Endodermal cell (in vitro differentiated cells): ENCODE measurements at places on chromosomes 1 and 21. TPM values are rescaled to one million over a fixed set of nuclear protein-coding genes. Genes with fewer than 3 reads are reported as not detected.

GRCh38 chr1:209202830-209203532 lies 380.5 kb upstream of the CAMK1G start:
- peak; percentile 60 for DNase-seq

- peak; percentile 78 for DNase-seq
Measured at GRCh38 chr1:17507915-17508314, 31.6 kb upstream of the ARHGEF10L start.

The TENT5C gene
- 1.2 to 3.2 TPM (median 1.4 TPM) in 3 replicates for total RNA-seq

The BEND5 gene
- 5.9 and 6.1 TPM in 2 replicates for total RNA-seq

GRCh38 chr21:32626621-32627196 lies 14.5 kb upstream of the CFAP298 start:
- no peak for DNase-seq

The TNFRSF18 gene
- total RNA-seq: 1.2 and 1.7 TPM in 2 replicates

DNA sequence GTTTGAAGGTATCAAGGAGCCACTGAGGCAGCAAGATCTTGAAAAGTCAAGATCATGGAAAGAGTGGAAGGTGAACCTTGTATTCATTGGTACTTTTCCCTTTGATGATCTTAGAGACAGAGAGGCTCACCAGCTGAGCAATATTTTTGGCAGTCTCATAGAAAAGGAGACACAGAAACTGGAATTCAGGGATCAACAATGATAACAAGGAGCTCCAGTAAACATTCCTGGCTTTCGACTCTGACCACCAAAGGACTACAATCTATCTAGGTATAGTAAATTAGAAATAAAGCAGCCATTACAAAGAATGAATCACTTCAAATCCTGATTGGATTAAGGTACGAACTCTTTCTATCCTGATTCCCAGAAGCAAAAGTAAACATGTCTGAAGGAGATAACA lies 615.4 kb downstream of the KIF26B start:
- no peak for DNase-seq

DNA sequence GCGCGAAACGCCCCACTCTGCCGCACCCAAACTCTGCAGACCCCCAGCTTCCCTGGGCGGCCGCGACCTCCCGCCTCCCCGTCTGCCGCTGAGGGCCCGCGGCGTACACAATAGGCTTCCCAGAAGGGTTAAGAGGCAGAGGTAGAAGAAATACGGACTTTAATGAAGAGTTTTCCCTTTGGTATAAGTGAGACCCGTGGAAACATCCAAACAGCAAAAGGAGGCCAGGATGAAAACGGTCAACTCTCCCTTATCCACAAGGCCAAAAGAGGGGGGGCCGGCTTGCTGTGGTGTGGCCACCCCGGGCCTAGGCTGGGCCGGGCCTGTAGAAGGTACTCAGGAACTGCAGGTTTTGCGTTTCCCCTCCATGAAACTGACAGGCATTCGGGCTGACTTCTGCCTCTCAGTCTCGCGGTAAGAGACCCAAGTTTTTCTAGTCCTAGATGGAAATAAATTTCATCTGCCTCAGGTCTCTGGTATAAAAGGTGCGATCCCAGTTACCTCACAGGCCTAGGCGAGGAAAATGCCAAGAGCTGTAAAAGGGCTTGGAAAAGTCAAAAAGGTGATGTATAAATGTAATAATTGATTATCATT lies 671 bp upstream of the PYGO2 start:
- peak; percentile 81 for DNase-seq

DNA sequence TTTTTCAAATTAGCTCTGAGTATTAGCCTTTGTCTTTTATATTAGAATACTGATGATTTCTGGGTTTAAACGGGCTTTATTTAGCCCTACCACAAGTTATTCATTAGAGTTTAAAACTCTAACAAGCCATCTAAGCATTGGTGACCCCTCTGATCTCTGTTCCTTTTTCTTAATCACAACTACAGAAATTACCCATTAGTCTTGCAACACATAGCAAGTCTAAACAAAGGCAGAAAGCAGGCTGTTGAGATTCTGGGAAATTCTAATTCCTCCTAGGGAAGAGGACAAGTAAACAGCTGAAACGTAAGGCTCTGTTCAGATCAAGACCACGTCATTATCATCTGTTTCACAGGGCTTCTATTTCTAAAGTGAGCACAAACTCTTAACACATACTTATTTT lies 491.2 kb upstream of the ZRANB2 start:
- DNase-seq: no peak

The MGST3 gene
- 133 to 158 TPM (median 147 TPM) in 3 replicates for total RNA-seq

DNA sequence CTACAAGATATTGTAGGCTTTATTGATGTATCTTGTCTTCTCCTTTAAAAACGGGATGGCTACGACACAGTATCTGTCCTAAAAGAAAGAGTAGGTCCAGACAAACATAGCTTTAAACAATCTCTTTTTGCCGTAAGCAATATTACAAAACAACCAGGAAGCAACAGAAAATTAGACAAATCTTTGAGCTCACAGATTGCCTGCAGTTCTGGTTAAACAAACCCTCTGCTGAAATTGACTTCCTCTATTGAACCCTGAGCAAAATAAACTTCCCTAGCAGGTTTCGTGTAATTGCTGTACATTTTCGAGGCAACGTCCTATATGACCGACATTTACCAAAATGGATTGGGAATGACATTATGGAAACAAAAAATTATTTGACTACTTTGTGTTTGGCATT lies 50.6 kb downstream of the CHML start:
- DNase-seq: no peak

The SLC45A1 gene
- total RNA-seq: 0.29 TPM in 1 of 3 replicates, not detected in the others

The S100A14 gene
- total RNA-seq: 45.7 and 53.8 TPM in 2 replicates

DNA sequence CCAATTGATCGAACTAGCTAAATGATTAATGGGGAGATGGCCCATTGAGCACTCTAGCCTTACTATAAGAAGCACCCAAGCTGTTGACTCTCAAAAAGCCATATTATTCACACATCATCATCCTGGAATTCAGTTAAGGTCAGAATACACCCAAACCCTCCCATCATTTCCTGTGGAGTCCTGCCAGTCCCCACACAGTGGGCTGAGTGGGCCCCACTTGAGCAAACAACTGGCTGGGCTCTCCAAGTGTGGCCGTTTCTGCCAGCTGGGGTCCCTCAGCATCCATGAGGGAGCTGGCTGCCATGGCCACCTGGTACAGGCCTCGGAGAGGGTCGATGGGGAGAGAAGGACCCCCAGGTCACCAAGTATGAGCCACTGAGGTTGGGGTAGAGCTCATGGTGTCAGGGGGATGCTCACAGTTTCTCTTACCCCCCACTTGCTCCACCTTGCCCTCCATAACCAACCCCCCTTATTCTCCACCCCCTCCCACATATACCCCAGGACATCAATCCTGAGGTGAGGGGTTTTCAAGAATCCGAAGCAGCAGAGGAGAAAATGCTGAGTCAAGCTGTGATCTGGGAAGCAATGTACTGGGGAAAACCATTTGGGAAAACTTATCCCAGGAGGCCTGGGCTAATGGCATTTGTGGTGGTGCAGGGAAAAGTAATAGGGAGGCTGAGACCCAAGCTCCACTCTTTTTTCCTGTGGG lies 60.3 kb downstream of the UBE2T start:
- DNase-seq: no peak

GRCh38 chr1:200079232-200079940 lies 51.9 kb downstream of the NR5A2 start:
- no peak for DNase-seq

DNA sequence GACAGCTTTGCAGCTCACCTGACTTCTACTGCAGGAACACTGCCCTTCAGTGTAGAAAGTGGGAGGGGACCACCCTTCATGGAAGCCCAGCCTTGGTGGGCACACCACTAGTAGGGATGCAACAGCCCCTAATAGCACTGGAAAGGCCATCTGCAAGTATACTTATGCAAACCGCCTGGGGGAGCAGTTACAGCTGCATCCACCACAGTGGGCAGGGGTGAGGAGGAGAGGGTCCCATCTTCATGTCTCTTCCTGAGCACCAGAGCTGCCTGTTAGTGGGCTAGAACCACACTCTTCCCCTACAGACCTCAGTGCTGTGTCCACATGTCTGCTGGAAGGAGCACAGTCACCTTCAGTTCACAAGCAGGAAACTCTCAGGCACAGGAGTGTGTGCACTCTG lies 66.2 kb upstream of the LHX8 start:
- DNase-seq: peak; percentile 59
